ENCODE measurements at places on chromosomes 11 and 22. TPM values are rescaled to one million over a fixed set of nuclear protein-coding genes. Genes with fewer than 3 reads are reported as not detected.

Gene RIMBP3B
- 1.0 TPM for total RNA-seq

Gene OR51I1
- 0.23 TPM for total RNA-seq

Gene PTPMT1
- total RNA-seq = 45.1 TPM

Gene RNF215
- total RNA-seq = 31.2 TPM

Gene MPEG1
- 13.5 TPM for total RNA-seq

Gene NCR3LG1
- total RNA-seq = 8.2 TPM

Gene CDON
- 25.8 TPM for total RNA-seq

Gene CCDC116
- 0.37 TPM for total RNA-seq

Gene RAG2
- total RNA-seq = not detected

Gene LMO2
- total RNA-seq = 26.8 TPM

DNA sequence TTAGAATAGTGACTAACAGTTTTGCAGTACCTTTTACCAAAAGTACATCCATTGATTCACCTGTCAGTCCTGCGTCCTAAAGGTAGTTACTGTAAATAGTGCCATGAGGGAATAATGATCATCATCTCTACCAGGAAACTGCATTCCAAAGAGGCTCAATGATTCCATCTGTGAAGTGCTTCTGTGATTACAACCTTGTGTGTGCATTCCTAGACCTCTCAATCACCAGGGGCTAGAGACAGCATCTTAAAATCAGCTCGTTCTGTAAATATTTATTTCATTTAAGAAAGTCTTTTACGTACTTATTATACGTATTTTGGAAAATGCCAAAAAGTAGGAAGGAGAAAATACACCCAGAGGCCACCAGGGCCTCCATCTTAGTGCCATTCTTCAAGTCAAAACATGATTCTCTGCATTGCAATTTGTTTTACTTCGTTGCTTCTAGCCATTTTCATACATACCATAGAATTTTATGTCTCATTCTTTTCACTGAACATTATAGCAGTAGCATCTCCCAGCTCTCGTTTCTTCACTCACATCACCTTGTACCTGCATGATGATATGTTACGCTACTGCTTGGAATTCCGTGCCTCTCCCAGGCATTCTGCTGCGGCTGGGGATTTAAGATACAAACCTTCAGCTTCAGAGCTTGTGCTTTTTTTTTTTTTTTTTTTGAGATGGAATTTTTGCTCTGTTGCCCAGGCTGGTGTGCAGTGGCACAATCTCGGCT lies 117.0 kb downstream of the SEZ6L start:
- DNase-seq = no peak

DNA sequence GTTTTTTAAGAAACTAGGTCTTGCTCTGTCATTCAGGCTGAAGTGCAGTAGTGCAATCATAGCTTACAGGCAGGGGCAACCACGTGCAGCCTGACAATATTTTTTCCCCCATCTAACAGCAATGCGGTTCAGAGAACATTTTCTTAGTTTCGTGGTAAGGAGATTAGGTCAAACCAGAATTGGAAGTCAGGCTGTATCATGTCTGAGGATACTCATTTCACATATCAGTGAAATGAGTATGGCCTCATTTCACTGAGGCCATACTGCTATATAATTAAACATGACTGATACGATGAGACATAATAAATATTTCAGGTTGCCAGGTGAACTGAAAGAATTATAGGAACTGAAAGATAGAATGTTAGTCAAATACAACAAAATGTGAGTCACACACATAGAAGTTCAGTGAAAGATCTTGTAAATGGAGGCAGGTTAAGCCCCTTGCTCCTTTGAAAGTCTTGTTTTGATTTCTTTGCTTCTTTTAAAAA lies 32.5 kb upstream of the IZUMO1R start:
- no peak for DNase-seq

GRCh38 chr11:112129656-112130055 lies 34.2 kb downstream of the IL18 start:
- DNase-seq = peak; percentile 26

- DNase-seq = no peak
These were observed 124.9 kb downstream of the MRTFA start for GRCh38 chr22:40511604-40512003.

DNA sequence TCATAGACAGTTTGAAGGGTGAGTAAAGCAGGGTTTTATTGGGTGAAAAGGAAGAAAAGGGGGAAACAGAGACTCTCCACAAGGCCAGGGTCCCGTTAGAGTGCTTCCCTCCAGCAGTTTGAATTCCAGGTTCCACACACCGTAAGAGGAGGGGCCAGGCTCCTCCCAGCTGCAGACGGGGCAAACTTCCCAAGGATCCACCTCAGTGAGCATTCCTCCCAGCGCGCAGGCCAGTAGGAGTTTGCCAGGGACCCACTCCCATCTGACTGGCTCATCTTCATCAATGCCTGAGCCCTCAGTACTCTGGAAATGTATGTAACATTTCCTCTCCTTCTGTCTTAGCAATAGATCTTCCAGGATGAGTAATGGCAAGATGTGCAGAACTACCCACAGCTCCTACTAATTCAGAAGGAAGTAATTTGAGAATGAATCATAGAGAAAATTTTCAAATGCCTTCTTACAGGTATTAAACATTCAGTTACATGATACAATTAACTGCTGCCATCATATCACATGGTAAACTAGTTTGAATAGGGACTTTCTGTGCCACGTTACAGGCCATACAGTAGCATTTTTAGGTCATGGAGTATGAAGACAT lies 34.0 kb upstream of the TRPC6 start:
- no peak for DNase-seq

DNA sequence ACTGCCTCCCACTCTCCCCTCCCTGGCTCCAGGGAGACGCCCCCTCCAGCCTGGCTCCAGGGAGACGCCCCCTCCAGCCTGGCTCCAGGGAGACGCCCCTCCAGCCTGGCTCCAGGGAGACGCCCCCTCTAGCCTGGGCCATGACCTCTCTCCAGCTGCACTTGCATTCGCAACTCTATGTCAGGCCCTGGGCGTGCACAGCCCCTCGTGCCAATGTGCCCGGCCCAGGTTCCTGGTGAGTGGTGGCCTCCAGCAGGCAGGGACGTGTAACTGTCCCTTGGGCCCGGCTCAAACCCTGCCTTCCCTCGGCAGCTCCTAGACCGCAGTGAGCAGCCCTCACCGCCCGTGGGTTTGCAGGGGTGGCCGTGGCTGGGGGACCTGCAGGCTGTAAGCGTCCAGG lies 6.9 kb downstream of the MUC6 start:
- no peak for DNase-seq

- no peak for DNase-seq
These were observed 77.6 kb downstream of the LIF start for GRCh38 chr22:30169002-30169401.

GRCh38 chr22:17489101-17489500 lies 74.2 kb upstream of the SLC25A18 start:
- DNase-seq = no peak

DNA sequence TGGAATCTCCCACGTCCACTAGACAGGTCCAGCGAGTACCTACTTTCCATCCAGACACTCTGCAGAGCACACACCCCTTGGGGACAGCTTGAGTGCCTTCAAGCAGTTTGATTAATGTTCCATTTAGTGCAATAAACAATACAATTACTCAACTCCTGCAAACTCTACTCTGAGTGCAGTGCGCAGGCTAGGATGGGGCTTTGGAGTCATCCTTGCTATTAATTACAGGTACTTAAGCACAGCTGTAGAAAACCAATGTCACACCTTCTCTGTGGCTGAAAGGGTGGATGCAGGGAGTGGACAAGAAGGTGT lies 82.6 kb downstream of the MN1 start:
- no peak for DNase-seq

GRCh38 chr22:22933100-22933806 lies 45.6 kb downstream of the IGLL5 start:
- DNase-seq = no peak

DNA sequence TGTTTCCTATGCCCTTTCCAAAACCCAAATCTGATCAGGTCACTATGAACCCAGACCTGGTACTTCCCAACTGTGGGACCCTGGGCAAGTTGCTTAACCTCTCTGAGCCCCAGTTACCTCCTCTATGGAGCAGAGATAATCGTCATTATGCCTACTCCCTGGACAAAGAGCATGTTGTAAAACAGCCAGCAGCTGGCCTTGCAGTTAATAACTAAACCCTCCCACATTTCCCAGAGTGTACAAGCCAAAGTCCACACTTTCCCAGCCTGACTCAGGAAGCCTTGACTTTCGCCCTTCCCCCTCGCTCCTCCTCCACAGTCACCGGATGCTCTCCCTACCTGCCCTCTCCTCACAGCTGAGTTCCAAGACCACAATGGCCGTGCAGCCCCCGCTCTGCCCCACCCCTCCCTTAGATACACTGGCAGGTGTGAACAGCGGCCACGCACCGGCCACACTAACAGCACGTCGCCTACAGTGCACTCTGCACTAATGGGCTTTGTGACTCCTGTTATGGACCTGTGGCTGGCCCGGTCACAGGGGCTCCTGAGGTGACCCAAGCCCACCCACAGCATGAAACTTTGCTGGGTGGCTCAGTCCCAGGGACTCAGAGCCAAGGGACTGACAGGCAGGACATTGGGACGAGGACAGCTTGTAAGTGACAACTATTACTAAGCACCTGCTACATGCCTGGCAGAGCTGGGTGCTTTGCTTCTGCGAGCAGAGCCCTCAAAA lies 15.6 kb upstream of the MFNG start:
- peak; percentile 92 for DNase-seq

DNA sequence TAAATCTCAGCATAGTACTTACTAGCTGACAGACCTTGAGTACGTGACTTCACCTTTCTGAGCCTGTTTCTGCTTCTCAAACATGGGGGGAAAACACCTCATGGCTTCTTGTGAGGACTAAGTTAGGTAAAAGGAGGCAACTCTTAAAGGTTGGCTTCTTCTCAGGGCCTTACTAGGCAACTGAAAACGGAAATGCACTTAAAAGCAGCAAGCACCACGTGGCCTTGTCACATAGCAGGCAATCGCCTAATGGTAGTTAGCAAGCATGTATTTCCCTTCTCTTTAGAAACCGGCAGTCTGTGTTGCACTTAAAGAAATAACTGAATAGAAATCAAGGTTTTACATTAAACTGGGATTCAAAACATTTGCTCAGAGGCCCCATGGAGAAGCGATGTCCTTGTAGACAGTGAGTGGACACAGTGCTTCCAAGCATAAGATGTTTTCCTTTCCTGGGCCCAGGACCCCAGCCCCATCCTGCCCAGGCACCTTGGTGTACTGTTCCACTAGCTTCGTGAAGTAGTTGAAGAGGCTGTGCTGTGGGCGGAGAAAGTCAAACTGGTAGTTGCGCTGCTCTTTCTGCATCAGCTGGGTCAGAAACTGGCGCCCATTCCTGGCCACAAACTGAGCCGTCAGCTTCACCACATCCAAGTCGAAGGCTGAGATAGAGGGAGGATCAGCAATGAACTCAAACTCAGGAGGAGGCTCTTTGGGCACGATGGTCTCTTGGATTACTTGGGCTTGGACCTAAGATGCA lies 12.1 kb downstream of the SF3A1 start:
- no peak for DNase-seq

DNA sequence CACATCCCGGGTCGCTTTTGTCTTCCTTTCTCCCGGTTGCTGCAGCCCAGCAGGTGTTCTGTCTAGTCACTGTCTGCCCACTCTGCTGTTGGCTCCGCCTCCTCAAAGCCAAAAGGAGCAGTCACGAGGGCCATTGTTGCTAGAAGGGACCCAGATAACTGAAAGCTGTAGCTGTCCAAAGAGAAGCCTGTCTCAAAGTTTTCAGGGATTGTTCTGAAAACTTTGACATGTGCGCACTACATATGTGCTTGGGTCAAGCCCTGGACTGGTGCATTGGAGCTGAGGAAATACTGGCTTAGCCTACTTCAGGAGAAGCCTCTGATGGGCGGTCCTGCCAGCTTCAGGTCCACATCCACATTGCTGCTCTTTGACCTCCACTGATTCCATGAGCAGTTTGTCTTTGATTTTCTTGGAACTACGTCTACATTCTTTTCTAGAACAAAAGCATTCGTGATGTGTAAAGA lies 8.8 kb upstream of the OR2AT4 start:
- DNase-seq = no peak

DNA sequence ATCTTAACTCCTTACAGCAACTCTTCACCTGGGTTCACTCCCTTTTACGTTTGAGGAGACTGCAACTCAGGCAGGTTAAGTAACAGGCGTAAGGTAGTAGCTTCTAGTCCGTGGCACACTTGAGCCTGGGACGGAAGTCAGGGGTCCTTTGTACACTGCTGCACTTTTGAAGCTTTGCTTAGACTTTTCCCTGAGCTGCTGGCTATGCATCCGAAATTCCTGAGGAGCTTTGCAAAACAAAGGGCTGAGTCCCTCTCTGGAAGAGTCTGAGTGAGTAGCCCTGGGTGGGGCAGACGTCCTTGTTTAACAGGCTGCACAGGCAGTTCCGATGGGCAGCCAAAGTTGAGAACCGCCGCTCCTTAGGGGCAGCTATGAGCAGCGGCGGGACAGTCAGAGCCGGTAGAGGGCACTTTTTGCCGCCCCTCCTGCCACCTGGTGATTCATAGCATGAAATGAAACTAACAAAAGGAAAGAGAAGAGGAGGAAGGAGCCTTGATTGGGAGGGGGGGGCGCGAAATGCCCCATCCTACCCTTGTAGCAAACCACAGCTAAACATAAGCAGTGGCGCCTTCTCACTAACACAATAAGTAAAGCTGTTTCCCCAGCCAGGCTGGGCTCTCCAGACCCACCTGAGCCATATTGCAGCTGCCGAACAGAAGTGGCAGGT lies 1.4 kb downstream of the TMEM109 start:
- peak; percentile 54 for DNase-seq

DNA sequence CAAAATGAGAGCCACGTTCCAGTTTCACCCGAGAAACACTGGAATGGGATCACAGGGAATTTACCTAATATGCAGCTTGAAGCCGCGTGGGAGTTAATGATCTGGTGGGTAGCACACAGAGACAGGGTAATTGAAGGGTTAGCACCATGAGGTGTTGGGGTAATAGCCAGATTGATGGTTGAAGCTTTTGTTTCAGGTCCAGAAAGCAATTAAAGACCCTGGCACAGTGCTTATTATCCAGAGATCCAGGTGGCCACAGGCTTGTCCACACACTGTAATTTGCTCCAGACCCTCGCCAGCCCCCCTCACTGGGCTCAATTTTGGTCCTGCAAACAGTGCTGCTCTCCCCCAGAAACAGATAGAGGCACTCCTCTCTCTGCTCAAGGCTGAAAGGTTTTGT lies 282.5 kb upstream of the ISX start:
- no peak for DNase-seq

- DNase-seq = no peak
These were observed 89.2 kb downstream of the GALNT18 start for GRCh38 chr11:11532574-11532973.
